NCI-H446 treated with DMSO at 0.1 percent for 48 hours (cell line): ENCODE measurements at places on chromosomes 6 and 20.

DNA sequence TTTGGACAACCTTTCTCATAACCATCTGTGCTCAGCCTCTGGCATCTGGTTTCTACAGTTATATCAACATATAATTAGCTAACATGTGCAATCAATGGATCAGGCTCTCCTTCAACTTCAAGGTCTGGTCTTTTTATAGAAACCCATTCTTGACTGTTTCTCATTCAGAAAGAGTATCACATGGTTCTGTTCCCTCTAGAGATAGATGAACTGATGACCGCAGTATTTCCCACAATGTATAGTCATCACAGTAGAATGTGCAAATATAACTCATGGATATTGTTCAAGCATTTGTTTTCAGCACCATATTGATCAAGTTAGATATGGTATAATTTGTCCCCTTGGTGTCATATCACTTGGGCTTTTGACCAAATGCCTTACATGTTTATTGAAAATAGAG lies 656.2 kb downstream of the FRK start:
- DNase-seq, result peak; percentile 23

DNA sequence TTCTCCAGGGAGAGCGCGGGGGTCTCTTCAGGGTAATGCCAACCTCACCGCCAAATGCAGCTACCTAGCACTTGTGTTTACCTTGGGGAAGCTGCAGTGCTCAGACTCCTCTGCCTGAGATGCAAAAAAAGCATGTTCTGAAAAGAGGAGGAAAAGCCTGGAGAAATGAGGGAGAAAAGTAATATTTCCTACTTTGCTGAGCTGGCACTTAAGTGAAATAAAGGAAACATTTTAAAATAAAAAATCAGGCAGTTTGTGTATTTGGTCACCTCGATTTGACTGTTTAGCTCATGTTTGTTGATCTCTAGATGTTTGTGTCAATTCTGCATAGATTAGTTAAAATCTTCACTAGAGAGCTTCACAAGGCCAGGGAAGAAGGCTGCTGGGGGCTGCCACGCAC lies 487.2 kb downstream of the QKI start:
- DNase-seq, result no peak

- DNase-seq, result no peak
Observed at GRCh38 chr20:37697314-37697713, 3.5 kb downstream of the CTNNBL1 start.

GRCh38 chr6:36697481-36697903 lies at the start of gene RAB44:
RAB44 (plus strand) TSS chr6:36697826; CDS start chr6:36704236, 6,410 bp downstream.
- no peak for DNase-seq

DNA sequence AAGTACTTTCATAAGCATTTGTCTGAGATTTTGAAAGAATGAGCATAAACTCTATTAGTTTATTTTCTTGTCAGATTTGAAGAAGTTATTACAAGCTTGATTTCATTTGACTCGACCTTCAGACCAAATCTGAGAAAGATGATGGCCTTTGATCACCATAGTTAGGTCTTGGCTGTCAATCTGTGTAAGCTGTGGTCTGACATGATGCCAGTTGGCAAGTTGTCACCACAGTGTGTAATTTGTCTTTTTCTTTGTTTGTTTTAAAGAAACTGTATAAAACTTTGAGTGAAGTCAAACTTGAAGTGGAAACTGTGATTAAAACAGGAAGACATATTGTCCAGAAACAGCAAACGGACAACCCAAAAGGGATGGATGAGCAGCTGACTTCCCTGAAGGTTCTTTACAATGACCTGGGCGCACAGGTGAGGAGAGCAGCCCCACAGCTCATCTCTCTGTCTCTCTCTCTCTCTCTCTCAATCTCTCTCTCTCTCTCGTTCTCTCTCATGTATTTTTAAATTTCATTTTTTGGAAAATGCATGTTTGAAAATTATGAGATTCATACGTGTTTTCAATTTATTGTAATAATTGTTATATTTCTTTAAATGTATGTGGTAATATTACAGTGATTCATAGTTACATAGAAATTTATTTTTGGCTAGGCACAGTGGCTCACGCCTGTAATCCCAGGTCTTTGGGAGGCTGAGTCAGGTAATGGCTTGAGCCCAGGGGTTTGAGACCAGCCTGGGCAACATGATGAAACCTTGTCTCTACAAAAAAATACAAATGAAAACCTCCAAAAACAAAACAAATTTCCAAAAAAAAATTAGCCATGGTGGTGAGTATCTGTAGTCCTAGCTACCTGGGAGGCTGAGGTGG lies 208.1 kb downstream of the UTRN start:
- DNase-seq, result no peak

DNA sequence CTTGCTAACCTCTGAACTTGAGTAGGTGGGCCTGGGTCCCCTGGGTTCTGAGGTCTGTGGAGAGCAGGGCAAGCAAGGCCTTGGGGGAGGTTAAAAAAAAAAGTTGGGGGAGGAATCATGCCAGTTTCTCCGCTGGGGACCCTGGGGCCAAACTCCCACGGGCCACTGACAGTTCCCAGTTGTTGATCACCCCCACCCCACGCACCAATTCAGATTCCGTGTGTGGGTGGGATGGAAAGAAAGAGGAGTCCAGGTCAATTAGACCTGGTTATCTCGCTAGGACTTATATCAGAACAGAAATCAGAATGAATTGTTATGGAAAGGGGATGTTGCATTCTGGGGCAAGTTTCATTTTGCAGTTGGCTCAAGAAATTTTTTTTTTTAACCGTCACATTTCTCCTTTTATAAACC lies 46.7 kb upstream of the SUPT3H start:
- no peak for DNase-seq

DNA sequence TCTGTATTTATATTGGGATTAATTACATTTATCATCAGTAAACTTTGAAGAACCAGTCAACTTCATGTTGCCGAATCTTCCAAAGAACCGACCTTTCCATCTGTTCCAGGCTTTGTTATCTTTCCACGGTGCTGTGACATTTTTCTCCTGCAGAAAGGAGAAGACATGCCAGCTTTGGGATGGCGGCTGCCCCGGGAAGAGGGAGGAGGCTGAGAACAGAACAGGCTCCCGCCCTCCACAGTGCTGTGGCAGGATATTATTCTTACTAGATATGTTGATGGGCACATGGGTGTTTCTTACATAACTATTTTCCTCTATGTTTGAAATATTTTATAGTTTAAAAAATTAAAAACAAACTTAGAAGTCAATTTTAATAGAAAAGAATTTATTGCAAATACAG lies 44.9 kb downstream of the GINS1 start:
- DNase-seq, result no peak

GRCh38 chr6:51617751-51618150 lies 469.7 kb downstream of the PKHD1 start:
- no peak for DNase-seq

DNA sequence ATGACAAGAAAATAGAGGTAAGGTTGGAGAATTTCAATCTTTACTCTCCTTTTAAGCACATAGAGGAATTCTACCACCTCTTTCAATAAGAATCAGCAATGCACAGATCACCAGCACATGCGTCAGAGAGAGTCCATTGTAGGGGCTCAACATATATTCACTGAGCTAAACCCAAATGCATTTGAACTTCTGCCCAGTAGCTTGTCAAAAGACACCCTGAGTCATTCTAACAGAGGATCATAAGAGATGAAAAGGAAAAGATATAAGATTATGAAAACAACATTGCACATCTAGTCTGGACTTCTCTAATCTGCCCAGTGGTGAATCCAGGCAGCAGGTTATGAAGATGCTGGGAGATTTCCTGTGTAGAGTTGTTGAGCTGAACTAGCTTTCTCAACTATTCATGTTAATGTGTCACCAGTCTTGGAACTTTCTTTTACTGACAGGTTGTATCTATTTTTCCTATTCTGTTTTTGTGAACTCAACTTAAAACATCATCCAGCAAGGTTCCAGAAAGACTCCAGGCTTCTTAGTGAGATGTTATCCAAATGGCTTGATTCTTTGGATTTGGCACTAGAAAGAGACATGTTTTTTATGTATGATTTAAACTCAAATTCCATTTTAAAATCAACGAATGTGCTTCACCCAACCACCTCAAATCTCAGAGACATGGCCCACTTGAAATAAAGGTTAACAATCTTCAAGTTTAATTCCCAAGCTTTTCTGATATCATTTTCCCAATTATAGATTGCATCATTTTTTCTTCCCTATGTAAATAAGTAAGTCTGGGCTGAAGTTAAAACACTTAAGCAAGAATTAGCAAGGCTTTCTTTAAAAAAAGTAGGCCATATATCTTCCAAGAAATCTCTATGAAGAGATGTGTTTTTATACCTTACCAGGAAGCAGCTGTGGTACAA lies 89.3 kb downstream of the TSHZ2 start:
- DNase-seq, result no peak

DNA sequence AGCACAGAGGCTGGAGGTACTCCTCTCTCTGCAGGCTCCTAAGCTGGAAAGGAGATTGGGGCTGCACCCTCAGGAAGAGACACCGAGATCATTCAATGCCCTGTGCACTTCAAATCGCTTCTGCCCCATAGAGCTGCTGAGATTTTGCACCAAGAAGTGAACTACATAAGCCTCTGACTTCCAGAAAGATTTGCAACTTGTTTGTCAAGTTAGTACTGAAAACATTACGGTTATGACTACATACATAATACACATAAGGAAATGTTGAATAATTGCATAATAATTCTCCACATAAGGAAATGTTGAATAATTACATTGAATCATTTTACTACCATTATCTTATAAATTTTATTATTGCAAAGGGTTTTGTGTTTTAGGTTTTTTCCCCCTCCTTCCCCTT lies 120.3 kb upstream of the SASH1 start:
- no peak for DNase-seq

GRCh38 chr6:105941621-105942412 lies 144.3 kb upstream of the PRDM1 start:
- no peak for DNase-seq

GRCh38 chr20:55882910-55883309 lies 122.4 kb downstream of the CBLN4 start:
- no peak for DNase-seq

DNA sequence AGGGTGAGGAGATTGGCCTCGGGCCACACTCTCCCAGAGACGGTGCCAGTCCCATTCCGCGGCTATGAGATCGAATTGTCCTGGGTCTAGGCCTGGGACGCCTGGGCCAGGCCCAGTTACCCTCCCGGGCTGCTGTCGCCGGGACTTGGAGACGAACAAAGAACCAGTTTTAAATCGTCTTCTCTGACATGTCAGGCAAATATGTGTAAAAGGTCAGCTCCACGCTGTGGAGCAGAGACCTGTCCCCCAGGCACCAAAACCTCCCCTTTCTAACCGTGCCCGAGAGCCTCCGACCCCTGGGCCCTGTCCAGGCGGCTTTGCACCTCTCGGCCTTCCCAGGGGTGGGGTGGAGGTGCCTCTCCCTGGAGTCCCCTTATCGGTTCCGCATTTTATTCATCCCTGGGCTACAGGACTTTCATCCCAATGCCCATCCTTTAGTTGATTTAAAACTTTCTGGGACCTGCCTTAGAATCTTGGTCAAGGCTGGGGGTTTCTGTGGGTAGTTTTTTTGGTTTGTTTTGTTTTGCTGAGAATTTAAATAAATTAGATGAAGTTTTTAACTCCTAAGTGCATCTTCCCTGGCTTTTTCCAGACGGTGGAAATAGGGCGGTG lies 5.8 kb upstream of the TFAP2A start:
- no peak for DNase-seq

DNA sequence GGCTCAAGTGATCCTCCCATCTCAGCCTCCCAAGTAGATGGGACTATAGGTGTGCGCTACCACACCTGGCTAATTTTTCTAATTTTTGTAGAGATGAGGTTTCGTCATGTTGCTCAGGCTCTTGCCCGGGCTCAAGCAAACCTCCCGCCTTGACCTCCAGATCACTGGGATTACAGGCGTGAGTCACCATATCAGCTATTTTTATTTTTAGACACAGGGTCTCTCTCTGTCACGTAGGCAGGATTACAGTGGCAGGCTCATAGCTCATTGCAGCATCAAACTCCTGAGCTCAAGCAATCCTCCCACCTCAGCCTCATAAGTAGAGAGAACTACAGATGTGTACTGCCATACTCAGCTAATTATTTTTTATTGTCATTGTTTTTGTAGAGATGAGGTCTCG lies 41.7 kb downstream of the SLC23A2 start:
- DNase-seq, result no peak

- no peak for DNase-seq
Observed at GRCh38 chr6:82331031-82331773, 32.4 kb upstream of the TPBG start.

DNA sequence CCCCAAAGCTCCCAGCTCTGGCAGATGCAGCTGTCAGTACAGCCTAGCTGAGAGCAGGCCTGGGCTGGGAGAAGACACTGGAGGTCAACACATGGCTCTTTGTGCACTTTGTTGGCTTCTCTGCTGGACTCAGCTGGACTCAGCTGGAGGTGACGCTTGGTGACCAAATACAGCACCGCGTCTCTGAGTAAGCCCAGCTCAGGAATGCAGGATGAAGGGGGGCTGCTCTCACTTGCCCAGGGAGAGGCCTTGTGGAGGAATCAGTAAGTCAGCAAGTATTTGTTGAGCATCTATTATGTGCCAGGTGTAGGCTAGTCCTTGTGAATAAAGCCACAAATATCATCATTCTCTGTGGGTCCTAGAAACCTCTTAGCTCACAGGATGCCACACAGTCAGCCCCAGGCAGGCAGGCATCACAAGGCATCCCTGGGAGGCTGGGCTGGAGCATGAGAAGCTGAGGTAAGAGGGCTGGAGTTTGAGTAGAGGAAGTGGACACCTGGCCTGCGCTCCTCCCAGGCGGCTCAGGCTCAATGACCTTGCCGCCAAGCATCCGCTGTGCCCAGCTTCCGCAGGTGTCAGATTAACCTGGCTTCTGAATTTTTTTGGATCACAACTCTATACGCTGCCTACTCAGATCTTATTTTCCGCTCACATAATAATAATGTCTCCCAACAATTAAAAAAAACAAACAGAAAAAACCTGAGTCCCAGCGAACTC lies 95.4 kb downstream of the TMEM170B start:
- DNase-seq, result no peak

DNA sequence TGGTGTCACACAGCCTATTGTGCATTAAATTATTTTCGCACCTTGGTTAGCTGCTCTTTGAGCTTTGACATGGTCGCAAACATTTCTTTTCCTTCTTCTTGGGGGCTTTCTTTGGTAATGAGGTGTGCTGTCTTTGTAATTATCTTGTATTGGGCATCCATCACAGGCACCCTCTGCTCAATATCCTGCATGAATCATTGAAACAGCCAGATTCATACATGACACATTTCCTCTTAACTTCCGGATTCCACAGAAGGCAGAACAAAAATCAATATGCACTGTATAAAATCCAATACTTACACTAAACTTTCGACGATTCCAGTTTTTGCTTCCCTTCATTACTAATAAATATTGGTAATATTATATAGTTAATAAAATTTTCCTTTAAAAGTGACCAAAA lies 175.6 kb downstream of the SYNE1 start:
- no peak for DNase-seq

DNA sequence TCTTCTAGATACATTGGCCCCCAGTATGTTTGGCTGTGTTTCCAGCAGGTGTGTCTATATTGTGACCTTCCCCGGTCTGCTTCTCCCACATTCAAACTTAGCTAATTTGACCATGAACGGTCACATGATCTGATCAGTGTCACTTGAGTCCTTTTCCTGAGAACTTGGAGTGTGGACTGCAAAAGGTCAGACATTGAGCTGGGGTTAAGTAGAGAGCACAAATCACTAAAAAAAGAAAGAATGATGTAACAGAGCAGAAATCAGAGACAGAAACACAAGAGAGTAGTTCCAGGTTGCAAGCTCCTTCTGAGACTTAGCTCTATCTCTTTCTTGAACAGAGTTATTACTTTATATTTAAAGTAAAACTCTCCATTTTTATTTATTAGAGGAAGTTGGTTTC lies 733.9 kb downstream of the CBLN4 start:
- no peak for DNase-seq

- DNase-seq, result no peak
Observed at GRCh38 chr6:3259491-3259958, 778 bp downstream of the PSMG4 start.

- DNase-seq, result no peak
Observed at GRCh38 chr20:44411757-44412401, 56.4 kb downstream of the HNF4A start.
